ENCODE measurements at places on chromosomes 7 and 10.

DNA sequence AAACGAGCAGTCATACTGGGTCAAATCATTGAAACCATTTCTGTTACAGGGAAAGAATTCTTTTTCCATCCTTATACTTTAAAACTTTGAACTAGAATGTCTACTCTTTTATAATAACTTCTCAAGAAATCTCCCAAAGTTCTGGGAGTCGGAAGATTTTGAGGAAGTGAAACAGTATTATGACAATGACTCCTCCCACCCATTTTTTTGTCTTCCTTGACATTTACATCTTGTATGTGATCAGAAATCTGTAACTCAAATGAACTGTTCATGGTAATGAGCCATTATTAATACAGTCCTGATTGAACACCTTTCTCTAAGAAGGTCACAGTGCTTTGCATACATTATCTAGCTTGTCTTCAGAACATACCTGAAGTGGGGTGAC lies 227.4 kb downstream of the CELF2 start:
- no peak for DNase-seq

- no peak for DNase-seq
These were observed 395.4 kb upstream of the NFE2L3 start for GRCh38 chr7:25756601-25757000.

DNA sequence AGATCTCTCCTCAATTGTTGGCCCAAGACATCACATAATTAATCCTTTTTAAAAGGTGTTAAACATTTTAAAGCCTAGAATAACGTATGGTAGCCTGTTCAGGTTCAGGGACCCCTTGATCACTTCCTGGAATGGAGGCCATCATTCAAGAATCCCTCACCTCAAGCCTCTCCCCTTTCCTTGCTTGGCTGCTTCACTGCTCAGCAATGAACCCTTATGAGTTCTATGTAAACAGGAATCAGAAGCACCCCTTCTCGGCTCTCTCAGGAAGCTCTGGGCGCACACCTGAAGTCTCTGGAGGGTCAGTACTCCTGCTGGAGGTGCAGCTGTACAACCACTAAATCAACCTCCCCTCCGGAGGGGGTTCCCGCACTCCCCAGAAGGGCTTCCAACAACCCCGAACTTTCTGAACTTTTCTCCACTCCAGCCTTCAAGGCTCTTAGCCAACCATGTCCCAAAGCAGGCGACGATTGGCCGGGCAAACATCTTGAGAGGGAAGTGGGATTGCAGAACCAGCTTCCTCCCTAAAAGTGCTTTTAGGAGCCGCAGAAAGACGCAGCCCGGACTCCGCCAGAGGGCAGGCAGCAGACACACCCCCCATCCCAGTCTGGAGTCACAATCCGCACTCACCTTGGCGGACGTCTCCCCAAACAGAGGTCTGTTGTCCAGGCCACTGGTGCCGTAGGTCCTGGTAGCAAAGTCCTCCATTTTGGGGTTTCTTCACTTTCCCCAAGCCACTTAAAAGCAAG lies 562 bp downstream of the TMEM243 start:
- DNase-seq = peak; percentile 82

DNA sequence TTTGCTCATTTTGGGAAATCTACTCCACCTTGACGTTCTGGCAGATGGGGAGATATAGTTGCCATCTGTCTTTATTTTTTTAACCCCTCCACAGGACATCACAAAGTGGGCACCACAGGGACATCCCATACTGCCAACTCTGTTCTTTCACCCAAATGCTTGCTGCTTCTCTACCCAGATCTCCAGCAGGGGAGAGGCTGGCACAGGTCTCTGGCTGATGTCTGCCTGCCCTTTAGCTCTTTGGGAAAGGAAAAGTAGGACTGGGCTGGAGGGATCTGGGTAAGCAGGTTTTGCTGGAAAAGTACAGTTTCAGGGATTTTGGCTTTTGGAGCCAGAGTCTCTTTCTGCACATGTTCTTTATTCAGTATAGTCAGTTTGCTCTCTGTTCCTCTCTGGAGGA lies 156.7 kb downstream of the ANLN start:
- DNase-seq = no peak

DNA sequence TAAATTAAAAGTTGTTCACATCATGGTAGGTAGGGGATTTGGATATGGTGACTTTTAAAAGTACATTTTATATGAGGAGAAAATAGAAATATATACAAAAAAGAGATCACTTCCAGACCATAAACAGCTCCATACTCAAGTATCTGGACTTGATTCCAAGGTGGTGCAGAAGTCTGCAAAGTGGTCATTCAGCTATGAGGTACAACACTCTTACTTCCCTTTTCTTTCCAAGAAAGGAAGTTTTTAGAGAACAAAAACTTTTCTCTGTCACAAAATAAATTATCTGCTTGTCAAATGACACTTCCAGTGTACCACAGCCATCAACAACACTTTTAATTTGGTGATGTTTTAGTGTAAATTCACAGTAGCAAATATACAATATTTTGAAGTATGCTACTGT lies 1013.5 kb downstream of the GATA3 start:
- DNase-seq = no peak

DNA sequence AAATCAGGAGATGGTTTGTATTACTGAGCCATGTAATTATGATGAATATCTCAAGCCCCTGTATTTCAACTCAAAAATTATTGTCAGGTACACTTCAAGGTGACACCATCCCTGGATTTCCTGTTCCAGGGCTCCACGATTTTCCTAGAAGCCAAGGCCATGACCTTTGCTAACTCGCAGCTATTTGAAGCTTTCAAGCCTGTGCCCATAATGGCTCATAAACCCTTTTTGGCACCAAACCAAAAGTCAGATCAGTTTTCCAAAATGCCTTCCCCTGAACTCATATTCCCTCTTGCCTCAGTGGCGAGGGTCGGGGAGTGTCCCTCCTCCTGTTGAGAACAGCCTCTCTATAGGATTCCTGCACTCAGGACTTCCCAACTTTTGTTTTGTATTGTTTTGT lies 70.8 kb downstream of the HIP1 start:
- DNase-seq = no peak

GRCh38 chr7:75995052-75995471 lies 667 bp upstream of the TMEM120A start:
- DNase-seq = no peak

DNA sequence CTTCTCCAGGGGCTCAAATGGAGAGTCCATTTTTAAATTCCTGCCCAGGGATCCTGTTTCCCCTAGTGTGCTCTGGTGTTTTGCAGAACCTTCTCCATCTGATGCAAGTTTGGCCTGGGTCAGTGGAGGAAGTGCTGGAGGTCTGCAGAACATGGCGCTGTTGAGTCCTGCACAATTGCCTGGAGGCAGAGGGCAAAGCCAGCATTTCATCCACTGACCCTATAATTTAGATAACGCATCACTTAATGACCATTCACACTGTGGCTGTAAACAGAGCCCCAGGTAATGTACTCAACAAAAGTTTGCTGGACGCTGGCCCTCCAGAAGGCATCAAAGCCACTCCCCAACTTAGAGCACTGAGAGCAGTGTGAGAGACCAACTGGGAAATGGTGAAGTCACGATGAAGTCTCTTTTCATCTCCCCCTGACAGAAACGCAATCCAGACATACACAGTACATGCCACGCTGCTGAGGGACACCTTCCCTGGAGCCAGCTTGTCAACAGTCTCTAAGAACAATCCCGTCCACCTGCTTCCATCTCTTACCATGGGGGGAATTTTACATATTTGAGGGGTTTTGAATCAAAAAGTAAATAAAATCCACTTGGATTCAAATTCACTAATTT lies 13.4 kb downstream of the C10orf71 start:
- DNase-seq = no peak

DNA sequence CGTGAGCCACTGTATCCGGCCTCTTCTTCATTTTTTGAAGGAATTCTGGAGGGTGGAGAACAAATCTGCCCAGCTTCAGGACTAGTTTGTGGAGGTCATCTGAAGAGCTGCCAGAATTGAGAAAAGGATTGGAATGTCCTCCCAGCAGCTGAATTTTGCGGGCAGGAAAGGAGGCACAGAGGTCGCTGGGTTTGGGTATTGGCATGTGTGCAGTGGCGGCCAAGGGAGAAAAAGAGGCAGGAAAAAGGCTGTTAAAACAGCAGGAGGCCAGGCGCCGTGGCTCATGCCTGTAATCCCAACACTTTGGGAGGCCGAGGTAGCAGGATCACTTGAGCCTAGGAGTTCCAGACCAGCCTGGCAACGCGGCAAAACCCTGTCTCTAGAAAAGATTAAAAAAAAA lies 80.4 kb downstream of the HIP1 start:
- no peak for DNase-seq

DNA sequence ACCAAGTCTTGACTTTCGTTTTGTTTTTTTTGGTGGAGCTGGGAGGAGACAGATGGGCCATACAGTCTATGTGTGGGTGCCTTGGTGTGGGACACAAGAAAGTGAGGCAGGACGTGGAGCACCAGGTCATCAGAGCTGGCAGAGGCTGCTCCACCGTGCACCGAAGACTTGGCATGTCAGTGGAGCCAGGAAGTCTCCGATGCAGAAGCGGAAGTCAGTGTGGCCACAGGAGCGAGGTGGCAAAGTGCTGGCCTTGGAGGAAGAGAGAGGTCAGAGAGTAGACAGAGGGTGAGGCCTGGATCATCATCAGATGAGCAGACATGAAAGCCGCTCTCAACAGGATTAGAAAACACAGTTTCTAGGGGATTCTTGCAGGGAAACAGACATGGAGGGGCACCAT lies 116.8 kb downstream of the MGMT start:
- no peak for DNase-seq

GRCh38 chr7:28298870-28299518 lies 113.3 kb upstream of the CREB5 start:
- DNase-seq = no peak

DNA sequence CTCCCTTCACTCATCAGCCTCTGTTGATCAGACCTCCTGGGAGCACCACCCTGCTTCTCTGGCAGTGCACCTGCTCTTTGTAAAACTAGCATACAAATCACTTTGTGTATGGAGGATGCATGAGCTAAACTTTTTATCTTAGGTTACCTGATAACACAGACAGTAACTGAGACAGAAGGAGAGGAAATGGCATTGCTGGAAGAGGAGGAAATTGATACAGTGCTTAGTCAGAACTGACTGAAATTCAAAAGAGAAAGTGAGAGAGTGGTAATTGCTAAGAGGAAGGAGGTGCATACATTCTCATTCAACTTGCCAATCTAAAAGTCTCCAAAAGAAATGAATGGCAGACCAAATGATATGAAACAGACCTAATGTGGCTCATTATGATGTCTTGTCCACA lies 1120.7 kb downstream of the GATA3 start:
- no peak for DNase-seq

DNA sequence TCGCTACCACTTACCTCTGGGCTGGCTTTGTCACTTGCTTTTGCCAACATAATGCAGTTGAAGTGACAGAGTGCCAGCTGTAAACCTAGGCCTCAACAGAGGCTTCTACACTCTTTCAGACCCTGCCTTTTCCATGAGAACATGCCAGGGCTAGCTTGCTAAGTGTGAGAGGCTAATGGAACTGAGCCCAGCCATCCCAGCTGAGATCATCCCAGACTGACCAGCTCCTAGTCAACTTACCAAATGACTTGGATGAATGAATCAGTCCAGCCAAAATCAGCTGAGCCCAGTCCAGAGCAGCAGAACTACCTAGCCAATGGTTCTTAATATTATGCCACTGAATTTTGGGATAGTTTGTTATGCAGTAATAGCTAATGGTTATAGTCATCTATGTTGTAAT lies 34.7 kb upstream of the MKLN1 start:
- peak; percentile 71 for DNase-seq

- DNase-seq = no peak
These were observed 48.2 kb downstream of the PON1 start for GRCh38 chr7:95276114-95276513.

DNA sequence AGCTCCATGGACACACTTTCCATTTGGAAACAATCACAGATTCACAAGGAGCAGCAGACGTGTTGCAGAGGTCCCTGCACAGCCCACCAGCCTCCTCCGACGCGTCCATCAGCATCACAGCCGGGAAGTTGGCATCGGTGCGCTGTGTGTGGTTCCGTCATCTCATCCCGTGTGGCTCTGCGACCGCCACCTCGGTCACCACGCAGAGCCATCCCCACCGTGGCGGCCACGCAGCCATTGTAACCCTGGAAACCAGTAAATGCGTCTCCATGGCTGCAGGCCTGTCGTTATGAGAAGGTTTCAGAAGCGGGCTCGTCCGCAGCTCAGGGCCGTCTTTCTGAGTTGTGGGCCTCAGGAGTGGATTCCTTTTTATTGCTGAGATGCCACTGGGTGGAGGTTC lies 36.0 kb downstream of the FOXK1 start:
- DNase-seq = no peak

- no peak for DNase-seq
These were observed 727.3 kb downstream of the AUTS2 start for GRCh38 chr7:70325509-70326101.

DNA sequence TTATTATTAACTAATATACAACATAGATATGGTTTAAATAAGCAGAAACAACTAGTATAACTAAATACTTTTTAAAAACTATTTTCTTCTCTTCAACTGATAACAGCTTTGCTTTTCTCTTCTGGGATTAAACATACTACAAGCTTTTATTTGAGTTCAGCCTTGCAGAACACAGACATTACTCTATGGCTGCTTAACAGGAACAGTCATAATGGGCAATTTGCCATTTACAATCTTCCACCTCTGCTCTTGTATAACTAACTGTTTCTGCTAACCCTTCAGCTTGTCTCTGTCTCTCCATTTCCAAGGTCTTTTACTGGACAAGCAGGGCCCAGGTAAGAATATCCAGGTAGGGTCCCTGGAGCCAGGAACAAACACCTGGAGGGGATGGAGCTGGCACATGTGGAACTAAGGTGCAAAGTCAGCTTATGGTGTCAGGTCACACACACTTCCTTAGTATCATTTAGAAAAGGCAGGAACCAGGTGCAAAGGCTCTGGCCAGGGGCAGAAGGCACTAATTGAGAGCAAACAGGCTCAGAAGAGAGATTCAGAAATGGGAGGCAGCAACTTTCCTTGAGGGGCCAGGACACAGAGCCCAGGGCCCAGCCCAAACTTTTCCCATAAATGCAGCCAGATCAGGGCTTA lies 93.1 kb downstream of the STRA8 start:
- DNase-seq = no peak

DNA sequence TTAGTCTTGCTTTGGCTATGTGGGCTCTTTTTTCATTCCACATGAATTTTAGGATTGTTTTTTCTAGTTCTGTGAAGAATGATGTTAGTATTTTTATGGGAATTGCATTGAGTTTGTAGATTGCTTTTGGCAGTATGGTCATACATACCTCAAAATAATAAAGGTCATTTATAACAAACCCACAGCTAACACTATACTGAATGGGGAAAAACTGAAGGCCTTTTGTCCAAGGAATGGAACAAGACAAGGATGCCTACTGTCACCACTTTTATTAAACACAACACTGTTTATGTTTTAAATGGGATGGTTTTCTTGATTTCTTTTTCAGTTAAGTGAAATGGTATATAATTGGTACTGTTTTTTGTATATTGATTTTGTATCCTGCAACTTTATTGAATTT lies 84.3 kb downstream of the CCDC7 start:
- DNase-seq = no peak

GRCh38 chr7:132428247-132428919 lies 147.9 kb downstream of the PLXNA4 start:
- no peak for DNase-seq

- DNase-seq = no peak
These were observed 59.5 kb upstream of the C1QL3 start for GRCh38 chr10:16581202-16581601.

GRCh38 chr7:31338706-31339105 lies 1.8 kb downstream of the NEUROD6 start:
- DNase-seq = no peak

All from Right ventricle myocardium superior (tissue), 1 donor.